Transverse colon (tissue), 4 donors: ENCODE measurements at places on chromosomes 7 and 10. TPM values are rescaled to one million over a fixed set of nuclear protein-coding genes. Genes with fewer than 3 reads are reported as not detected.

NACAD gene
- 5.2 TPM for total RNA-seq

- peak; percentile 11 for DNase-seq
Measured at GRCh38 chr10:36779238-36779846, 346.1 kb upstream of the ANKRD30A start.

- DNase-seq: no peak
Measured at GRCh38 chr7:31267486-31267885, 73.0 kb downstream of the NEUROD6 start.

DNA sequence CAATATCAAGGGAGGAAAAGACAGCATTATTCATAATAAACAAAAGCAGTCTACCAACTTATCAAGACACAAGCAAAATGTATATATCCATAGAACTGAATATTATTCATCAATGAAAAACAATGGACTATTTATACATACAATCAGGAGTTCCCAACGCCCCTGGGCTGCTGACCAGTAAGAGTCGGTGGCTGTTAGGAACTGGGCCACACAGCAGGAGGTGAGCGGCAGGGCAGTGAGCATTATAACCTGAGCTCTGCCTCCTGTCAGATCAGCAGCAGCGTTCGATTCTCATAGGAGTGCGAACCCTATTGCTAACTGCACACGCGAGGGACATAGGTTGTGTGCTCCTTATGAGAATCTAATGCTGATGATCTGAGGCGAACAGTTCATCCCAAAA lies 71.7 kb upstream of the GPR22 start:
- no peak for DNase-seq

DNA sequence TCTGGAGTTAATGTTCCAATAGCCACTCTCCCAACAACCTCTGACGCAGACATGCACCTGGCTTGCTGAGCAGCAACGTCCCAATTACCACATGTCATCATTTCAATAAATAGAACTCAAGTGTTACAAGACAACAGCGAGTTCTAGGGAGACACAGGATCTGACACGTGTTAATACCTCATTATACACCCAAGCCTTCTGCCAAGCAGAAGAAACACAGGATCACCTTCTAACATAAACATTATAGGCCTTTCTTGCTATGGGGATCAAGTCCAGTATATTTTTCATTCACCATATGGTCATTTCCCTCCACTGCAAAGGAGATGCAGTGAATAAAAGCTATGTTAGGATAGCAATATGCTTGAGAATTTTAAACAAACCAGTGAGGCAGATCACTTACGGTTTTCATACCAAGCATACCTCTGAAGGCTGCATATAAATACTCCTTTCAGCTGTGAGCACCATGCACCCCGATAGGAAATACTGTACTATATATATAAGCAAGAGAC lies 74.2 kb downstream of the JAZF1 start:
- DNase-seq: no peak
